ENCODE measurements at places on chromosomes 16 and 17.

DNA sequence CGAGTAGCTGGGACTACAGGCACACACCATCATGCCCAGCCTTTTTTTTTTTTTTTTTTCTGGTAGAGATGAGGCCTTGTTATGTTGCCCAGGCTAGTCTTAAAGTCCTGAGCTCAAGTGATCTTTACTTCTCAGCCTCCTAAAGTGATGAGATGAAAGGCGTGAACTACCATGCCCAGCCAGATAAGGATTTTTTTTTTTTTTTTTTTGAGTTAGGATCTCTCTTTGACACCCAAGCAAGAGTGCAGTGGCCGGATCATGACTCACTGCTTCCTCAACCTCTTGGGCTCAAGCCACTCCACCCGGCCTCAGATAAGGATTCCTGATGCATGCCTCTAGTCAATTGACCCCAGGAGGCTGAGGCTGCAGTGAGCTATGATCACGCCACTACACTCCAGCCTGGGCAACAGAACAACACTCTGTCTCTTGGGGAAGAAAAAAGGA, 11.2 kb upstream of the PLEKHG4 start:
- no peak for DNase-seq

GRCh38 chr17:45221081-45222013, at the start of gene FMNL1:
FMNL1 (plus strand) TSS chr17:45221885; CDS start chr17:45222125, 240 bp downstream.
- no peak for DNase-seq

- DNase-seq = no peak
Measured at GRCh38 chr17:35192708-35193107, 1.5 kb downstream of the SLC35G3 start.

DNA sequence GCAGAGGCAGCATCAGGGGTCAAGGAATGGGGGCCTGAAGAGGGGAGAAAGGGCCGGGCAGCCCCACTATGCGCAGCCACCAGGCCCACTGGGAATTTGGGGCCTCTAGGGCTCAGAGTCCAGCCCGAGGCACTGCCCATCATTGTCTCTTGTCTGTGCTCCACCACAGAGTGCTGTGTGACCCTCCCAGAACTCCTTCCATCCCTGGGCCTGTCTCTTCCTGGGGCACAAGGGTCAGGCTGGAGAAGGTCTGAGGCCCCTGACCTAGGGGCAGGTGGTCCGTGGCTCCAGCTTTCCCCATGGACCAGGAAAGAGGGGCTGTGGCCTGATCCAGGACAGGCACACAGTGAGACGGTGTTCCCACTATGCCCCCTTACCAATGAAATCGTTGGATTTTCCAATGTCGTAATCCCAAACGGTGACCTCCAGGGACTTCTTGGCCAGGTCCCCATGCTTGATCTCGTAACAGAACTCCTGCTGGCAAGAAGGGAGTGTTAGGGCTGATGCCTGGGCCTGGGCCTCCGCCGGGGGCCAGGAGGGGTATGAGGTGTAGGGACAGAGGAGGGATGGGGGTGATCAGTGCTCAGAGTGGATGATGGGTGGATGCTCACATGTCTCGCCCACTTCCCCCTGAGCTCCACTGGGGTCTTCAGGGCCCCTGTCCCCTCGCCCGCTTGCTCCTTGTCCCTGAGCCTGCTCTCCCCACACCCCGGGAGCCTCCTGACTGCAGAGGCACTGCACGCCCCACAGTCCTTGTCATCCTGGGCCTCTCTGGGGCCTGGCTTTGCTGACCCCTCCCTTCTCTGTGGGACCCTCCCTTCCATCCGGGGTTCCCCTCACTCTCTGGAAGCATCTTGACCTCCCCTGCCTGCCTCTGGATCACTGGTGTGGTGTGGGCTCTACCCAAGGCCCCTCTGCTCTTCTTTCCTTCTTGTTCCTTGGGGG, 10.7 kb downstream of the SCGB1C2 start:
- no peak for DNase-seq

- no peak for DNase-seq
Measured at GRCh38 chr17:70610161-70610560, 440.8 kb downstream of the KCNJ2 start.

- no peak for DNase-seq
Measured at GRCh38 chr16:59210955-59211541, 476.9 kb upstream of the GOT2 start.
